Jurkat, Clone E6-1 (cell line): ENCODE measurements at places on chromosomes 6 and 20.

DNA sequence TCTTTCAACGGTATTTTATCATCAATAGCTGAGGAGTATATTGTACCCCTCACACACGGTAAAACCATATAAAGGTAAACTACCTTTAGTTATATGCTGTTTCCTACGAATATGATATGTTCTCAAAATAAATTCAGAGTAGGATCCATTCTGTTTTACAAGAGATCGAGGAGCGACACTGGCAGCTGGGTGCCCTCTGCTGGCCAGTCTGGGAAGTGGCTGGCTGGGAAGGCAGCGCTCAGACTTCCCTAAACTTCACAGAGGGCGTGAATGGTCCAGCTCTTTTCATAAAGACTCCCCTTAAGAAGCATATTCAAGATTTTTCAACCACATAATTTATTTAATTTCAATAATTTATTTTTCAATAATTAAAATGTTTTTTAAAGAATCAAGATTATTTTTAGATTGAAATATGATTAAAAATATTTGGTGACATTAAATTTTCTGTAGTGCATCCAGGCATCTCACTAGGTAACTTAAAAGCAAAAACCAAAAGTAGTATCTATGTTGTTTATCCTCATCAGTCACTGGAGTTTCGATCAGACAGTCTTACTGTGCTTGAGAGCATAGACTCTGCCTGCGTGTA lies 187.5 kb upstream of the PDE10A start:
- DNase-seq = peak; percentile 37

DNA sequence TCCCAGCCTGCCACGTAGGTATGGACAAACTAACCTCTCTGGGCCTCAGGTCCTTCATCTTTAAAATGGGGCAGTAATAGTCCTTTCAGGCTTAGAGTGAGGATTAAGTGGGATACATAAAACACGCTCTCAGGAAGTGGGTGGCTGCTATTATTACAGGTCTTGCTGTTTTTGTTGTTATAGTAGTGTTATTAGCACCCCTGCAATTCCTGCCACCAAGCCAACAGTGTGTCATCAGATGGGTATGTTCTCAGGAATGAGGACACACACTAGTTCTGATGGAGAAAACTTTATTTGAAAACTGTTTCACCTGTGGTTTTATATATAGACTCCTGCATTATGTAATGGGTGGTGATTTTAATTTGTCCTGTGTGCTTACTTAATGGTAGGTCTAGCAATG lies 131.7 kb downstream of the LRRC1 start:
- no peak for DNase-seq

- DNase-seq = no peak
These were observed 35.7 kb upstream of the ZMYND8 start for GRCh38 chr20:47392015-47392720.

DNA sequence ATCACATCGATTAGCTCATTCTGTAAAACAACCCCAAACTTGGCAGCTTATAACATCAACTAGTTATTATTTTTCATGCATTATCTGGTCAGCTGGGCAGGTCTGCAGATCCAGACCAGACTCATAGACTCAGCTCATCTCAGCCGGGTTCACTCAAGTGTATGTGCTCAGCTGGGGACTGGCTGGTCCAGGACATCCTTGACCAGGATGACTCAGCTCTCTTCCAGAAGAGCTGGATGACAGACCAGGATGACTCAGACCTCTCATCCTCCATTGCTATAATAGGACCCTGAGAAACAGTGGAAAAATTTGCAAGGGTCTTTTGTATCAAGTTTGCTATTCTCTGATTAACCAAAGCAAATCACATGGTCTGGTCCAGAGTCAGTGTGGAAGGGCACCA lies 312.5 kb upstream of the PLCB4 start:
- no peak for DNase-seq

DNA sequence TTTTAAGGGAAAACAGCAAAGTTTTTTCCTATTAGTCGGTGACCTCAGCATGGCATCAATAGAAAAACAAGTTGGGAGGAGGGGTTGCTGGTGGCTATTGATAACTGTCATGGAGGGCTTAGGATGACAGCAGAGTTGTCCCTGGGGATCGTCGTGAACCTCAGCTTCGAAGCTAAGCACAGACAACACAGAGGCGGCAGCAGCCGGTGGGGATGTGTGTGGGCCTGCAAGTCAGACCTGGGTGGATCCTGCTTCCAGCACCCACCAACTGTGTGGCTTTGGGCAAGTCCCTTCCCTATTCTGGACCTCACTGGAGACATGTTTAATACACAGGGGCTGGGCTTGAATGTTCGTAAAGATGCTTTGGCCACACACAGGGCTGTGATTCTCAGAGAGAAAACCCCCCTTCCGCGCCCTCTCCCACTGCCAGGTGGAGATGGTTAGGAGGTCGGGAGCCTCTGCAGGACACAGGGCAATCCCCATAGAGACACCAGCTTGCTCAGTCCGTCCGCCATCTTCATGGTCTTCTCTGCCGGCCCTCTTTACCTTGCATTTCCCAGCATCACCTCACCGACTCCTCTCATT lies 83.1 kb upstream of the TOX2 start:
- no peak for DNase-seq

DNA sequence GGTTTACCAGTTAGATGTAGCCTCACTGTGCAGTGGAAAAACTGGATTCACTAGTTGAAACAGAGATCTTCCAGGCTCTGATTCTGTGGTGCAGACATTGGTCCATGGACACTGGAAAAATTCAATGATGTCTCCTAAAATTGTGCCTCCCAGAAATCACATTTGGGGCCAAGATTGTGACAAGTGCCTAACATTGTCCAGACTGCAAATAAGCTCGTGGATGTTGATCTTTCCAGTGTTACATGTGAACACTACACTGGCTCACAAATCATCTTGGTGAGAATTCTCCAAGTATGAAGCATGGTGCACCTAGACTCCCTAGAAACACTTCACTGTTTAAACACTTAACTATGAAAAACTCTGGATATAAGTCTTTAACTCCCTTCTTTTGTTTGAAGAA lies 140.4 kb downstream of the HAO1 start:
- DNase-seq = no peak

GRCh38 chr6:158040051-158040803 lies 58.6 kb downstream of the SYNJ2 start:
- DNase-seq = peak; percentile 51

- DNase-seq = no peak
These were observed 22.8 kb downstream of the VGLL2 start for GRCh38 chr6:117288083-117288715.

- DNase-seq = no peak
These were observed 27.8 kb upstream of the SCRT2 start for GRCh38 chr20:703426-703825.

GRCh38 chr20:44302026-44302669 lies 8.9 kb downstream of the FITM2 start:
- DNase-seq = no peak

DNA sequence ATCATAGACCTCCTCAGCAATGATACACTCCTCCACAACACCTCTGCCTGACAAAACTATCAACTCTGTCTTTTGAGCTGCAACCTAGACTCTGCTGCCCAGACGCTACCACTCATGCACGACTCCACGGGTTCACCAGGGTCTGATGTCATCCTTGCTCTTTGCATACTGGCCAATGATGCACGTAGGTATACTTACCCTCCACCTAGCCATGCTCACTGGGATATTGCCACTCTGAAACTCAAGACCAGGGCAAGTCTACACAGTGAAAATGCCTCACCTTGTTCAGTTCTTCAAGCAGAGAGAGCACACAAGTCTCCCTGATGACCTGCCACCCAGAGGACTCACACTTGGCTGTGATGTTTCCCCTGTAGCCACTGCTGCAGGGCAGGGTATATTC lies 27.7 kb downstream of the ADGRF1 start:
- DNase-seq = no peak

DNA sequence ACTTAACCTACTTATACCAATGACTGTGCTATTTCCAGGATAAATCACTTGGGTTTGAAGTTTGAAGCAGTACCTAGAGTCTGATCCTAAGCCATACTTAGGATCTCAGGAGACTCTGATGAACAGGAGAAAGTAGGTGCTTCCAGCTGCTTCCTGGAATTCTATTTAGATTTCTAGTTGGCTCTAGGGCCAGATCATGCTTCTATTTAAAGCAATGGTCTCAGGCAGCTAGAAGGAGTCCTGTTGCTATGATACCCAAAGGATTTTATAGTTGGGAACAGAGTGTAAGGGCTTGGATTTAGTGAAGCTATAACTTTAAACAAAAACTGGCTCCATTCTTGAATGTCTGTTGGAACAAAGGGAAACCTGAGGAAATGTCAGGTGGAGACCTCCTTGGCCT lies 52.4 kb upstream of the TINAG start:
- DNase-seq = no peak
